ENCODE measurements at places on chromosomes 1 and 21. TPM values are rescaled to one million over a fixed set of nuclear protein-coding genes. Genes with fewer than 3 reads are reported as not detected.
A peak's percentile ranks its signal among the peaks of the same experiment; 100 is the strongest.

The IPP gene
- 4.9 TPM for total RNA-seq

The TSPAN2 gene
- 0.72 TPM for total RNA-seq

The KCNH1 gene
- not detected for total RNA-seq

The GADD45A gene
- total RNA-seq: 194 TPM

The LENEP gene
- not detected for total RNA-seq

DNA sequence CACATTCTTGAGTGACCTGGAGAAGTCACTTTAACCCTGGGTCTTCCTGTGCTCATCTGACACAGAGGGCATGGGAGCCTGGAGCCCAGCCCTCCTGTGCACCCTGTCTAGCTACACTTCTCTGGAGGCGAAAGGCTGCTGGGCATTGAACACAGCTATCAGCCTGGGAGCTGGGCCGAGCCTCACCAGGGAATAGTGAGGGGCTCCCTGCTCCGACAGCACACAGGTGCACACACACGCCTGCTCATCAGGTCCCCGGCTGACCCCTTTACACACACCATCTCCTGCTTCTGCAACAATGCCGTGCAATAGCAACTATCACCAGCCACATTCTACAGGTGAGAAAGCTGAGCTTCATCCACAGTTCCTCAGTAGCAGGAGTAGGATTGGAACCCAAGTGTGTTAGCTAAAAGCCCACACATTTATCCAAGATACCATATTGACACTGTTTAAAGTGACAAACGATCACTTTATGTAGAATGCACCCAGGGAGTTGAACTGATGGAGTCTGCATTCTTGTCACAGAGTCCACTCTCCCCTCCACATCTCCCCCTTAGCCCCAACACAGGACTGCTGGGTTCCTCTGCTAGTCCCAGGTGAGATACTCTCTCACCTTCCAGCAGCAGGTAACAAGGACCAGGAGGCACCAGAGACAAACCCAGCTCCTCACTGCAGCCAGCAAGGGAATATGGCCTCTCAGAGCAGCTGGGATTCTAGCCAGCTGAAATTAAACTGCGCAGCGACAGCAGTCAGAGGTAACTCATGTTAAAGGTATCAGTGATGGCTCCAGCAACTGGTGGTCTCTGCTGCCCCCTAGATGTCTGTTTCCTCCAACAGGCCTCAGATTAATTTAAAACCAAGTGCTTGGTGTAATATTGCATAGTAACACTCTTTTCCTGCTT lies 18.3 kb upstream of the CAPN8 start:
- DNase-seq: peak; percentile 44

- no peak for DNase-seq
These were observed 197.2 kb downstream of the HLX start for GRCh38 chr1:221076391-221076811.

DNA sequence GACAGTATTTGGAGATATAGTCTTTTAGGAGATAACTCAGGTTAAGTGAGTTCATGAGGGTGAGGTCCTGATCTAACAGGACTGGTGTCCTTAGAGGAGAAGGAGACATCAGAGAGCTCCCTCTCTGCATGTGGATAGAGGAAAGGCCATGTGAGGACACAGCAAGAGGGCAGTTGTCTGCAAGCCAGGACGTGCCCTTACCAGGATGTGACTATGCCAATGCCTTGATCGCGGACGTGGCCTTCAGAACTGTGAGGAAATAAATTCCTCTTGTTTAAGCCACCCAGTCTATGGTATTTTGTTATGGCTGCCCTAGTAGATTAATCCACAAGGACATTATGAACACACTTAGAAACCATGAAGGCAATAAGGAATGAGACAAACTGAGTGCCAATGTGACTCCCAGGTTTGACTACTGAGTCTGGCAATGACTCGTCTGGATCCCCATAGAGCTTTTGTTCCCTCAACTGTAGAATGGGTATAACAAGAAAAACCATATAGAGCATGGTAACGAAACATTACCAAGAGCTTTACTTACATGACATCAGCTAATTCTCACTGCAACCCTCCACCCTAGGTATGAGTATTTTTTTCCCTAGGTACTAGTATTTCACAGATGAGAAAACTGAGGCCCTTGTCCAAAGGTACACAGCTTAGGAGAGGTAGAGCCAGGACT lies 6.5 kb downstream of the URB1 start:
- DNase-seq: no peak

DNA sequence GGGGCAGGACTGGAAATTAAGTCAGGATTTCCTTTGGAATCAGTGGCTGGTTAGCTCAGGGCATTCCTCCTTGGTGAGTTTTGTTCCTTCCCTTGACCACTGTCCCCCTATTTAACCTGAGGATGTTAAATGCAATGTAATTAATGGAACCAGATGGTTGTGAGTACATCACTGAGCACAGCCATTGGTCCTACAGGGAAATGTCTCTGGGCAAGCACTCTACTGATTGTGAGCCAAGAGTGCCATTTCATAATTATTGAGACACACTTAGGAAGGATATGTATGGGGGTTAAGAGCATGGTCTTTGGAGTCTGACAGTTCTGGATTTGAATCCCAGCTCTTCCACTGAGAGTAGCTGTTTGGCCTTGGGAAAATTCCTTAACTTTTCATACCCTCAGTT lies 74.4 kb downstream of the SPAG17 start:
- DNase-seq: no peak

DNA sequence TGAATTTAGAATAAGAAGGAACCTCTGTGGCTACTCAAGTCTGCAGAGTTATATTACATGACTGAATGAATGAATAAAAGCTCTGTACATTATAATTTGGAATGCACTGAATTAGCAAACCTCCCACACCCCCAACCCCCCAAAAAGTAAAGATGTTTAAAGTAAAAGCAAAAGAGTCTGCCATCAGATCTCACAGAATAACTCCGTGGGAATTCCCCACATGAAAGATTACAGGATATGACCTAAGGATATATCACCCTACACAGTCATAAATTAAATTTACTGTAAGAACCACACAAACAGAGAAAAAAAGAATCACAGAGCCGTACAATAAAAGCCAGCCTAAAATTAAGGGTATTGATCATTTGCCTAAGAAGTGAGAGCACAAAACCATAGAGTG lies 587.3 kb downstream of the PTPRC start:
- no peak for DNase-seq

- DNase-seq: no peak
These were observed 1561.9 kb downstream of the MRPL39 start for GRCh38 chr21:24045373-24045772.

DNA sequence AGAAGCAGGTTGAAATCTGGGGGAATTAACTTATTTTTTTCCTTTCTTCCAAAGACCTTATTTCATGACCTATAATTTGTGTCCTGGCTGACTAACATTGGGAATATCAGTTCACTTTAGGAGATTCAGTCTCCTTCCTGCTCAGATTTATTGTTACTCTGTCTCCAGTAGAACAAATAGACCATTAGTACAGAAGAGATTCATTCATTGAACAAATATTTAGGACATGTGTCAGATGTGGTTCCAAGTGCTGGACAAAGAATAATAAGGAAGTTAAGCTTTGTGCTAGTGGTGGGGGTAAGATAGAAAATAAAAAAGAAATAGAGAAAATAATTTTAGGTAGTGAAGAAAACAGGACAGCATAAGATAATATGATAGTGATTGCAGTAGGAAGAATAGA lies 20.3 kb downstream of the ZMYM4 start:
- DNase-seq: no peak

GRCh38 chr1:100184536-100184935 lies 6.5 kb upstream of the LRRC39 start:
- no peak for DNase-seq
